Fibroblast of skin of scalp (primary cell): ENCODE measurements at places on chromosomes 4 and X.

DNA sequence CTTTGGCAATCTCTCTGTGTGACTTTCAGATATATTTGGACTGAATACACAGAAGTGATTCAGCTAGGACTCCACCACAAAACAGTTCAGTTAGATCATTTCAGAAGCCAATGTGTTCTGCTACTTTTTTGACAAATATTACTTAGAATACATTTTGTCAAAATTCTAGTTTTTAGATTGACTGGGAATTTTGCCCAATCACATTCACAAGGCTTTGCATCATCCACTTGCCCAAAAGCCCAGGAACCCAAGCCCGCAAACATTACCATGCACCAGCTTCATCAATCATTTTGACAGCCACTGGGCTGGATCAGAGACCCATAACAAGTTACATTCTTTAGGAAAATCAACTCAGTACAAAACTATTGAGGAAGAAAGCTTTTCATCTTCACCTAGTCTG is 256.6 kb upstream of the NDST3 start:
- DNase-seq, result peak; percentile 76

- DNase-seq, result peak; percentile 49
These were observed 6.8 kb downstream of the SEPTIN6 start for GRCh38 chrX:119686087-119686691.

DNA sequence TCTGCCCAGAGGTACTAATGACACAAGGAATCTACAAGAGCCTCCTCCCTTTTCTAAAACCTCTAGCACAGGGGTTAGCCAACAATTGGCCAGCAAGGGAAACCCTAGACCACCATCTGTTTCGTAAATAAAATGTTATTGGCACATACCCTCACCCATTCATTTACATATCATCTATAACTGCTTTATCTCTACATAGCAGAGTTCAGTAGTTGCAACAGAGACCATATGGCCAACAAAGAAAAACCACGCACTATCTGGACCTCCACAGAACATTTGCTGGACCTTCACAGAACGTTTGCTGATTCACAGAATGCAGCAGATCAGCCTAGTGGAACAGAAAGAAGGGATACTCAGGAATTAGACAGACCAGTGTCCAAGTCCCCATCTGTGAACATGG is 9.4 kb downstream of the SLC2A9 start:
- DNase-seq, result no peak

DNA sequence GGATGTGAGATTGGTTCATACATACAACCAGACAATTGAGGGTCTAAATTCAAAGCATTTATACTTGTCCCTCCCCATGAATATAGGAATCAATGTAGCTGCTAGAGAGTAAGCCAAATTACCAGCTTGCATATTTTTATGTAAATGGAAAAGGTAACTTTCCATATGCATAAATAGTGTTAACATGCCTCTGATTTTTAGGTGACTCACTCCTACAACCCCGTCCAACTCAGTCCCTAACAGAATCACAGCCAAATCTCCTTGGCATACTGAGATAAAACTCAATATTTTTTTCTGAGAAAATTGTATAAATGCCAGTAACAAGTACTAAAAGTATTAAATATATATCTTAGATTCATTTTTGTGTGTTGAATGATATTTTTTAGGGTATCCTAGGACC is 67.2 kb downstream of the INPP4B start:
- no peak for DNase-seq

- DNase-seq, result no peak
These were observed 60.5 kb upstream of the TAB3 start for GRCh38 chrX:30949554-30949953.

- DNase-seq, result peak; percentile 24
These were observed 548 bp downstream of the NEUROG2 start for GRCh38 chr4:112515198-112516065.

- DNase-seq, result no peak
These were observed 107.1 kb downstream of the FAM193A start for GRCh38 chr4:2643555-2643954.

- no peak for DNase-seq
These were observed 9.0 kb upstream of the MFAP3L start for GRCh38 chr4:170035231-170035630.

GRCh38 chr4:44558031-44558605 is 93.3 kb downstream of the YIPF7 start:
- no peak for DNase-seq

- no peak for DNase-seq
These were observed 1300.9 kb upstream of the DIAPH2 start for GRCh38 chrX:95383778-95384177.

DNA sequence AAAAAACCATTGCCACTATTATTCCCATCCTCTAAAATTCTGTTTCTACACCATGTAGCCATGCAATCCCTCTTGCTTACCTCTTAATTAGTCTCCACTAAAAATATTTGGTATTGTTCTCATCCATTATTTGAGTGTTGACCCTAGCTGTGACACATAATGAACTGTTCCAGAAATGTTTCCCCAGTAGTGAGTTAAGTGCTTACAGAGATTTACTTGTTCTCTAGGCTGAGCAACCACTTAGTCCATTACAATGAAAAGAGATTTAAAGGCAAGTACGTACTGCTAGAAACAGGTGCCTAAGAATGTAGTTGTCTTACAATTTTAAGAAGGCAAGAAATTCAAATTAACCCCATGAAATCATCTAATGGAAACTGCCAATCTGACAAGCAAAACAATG is 112.7 kb upstream of the PTPN13 start:
- DNase-seq, result no peak

DNA sequence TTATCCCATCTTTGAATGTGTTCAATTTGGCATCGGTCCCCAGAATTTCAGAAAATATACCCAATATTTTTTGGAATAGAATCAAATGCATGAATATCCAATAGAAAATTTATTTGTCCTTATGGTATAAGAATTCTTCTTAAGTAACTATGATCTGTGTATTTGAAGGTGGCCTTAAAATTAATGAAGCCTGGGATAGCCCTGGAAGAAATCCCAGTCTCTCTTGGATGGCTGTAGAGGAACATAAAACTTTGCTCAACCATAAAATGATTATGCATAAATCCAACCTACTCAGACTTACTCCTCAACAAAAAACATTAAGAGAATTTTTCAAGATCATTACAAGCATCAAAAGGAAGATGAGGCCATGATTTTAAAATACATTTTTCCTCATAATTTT is 269.4 kb upstream of the SMIM31 start:
- DNase-seq, result no peak

GRCh38 chr4:104976262-104976661 is 170.4 kb upstream of the TET2 start:
- DNase-seq, result no peak
